ENCODE measurements at places on chromosomes 6 and 20.

DNA sequence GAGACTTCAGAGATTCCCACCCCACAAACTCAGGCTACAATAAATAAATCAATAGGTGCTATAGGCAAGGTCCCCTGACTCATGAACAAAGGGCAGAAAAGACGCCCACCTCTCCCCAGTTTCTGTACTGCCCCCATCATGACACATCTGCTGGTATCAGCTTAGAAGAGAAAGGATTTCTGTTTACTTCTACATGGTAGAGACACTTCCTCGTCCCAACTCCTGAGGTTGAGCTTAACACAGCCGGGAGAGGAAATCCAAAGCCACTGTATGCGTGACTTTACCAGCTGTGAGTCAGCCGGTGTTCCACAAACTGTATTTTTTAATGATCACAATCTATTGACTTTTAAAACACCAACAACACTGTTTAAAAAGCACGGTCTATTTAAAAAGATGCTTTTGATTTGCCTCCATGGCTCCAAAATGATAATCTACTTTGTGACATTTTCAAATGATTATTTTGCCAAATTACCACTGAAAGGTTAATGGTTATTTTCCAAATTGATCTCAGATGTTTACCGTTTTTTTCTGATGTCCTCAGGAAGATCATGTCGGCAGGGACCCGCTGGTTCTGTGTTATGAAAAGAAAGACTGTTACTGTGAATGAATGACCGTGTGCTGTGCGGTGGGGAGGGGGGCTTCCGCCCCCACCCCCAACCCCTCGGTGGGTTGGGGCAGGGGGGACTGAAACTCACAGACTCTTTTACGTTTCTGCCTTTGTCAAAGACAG is 72.5 kb downstream of the ATP9A start:
- peak; percentile 79 for DNase-seq

GRCh38 chr20:18055261-18055660 is 2.5 kb downstream of the OVOL2 start:
- no peak for DNase-seq

- DNase-seq: no peak
Observed at GRCh38 chr20:9523636-9524035, 9.2 kb downstream of the LAMP5 start.

GRCh38 chr6:19925533-19925932 is 88.4 kb downstream of the ID4 start:
- no peak for DNase-seq

DNA sequence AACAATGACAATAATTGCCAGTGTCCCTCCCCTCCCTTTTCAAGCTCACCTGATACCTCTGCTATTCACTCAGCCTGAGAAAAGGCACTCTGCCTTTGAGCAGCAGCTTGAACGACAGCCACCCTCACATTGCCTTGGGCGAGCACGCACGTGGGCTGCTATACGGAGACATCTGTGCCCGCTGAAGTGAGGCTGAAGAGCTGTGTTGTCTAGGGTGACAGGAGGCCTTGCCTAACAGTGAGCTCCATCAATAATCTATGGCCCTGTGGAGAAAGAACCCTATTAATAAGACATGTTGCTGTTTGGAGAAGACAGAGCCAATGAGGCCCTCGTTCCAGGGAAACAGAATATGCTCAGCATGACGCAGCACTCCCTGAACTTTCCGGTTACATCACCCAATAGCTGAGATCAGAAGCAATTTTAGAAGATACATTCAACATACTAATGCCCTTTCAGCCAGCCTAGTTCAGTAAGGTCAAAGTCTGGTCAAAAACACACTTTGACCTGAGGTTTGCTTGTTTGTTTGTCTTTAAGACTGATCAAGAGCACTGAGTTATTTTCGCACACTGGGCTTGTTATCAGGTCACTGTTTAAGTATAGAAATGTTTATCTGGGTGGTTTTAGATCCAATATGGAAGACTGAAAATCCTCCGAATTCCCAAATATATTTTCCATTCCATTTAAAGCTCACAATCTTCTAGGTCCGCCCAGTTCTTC is 30.6 kb downstream of the RBM24 start:
- no peak for DNase-seq

DNA sequence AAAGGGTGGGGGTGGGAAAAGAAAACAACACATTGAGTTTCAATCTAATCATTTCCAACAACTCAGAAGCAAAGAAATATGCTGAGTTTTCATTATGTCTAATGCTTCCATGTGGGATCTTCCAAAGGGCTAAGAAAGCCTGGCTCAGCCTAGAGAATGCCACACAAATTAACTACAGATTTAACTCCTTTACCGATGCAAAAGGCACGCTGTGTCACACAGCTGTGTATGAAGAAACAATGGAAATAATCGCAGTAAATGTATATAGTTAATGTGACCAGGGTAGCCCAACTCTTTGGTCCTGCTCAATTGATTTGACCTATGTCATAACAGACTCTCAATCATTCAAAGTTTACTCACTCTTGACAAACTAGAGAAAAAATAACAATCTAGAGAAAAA is 17.8 kb downstream of the B4GALT5 start:
- DNase-seq: no peak

Data from SJSA1 (cell line).